ENCODE measurements at places on chromosomes 5 and 9.

GRCh38 chr9:135822374-135822755 lies 85.0 kb downstream of the CAMSAP1 start:
- DNase-seq = no peak

DNA sequence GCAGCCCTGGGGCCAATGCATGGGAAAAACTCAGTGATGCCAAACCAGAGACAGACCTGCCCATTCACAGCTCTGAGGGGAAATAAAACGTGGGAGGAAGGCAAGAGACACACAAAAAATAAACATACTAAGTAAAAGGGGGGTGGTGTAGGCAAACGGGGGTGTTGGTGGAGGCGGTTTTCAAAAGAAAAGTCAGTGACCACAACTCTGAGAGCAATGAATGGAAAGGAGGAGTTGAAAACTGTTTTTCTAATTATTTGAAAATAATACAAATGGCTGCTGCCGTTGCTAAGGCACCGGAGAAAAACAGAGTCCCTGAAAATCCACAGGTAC lies 293.5 kb downstream of the EFNA5 start:
- DNase-seq = no peak

DNA sequence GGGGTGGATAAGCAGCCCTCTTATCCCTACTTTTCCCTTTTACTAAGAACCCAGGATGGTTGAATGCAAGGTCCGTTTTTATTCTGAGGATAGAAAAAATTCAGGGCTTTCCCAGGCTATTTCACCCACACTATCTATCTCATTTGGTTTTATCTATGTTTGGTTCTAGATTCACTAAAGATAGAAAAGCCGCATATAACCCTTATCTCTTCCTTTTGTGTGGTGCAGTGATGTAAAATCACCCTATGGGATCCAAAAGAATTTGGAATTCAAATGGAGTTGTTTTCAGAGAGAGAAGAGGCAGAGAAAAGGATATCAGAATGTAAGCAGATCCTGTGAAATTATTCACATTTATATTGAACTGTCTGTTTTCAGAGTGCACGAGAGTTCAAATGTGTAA lies 236.3 kb upstream of the RFX3 start:
- DNase-seq = no peak

DNA sequence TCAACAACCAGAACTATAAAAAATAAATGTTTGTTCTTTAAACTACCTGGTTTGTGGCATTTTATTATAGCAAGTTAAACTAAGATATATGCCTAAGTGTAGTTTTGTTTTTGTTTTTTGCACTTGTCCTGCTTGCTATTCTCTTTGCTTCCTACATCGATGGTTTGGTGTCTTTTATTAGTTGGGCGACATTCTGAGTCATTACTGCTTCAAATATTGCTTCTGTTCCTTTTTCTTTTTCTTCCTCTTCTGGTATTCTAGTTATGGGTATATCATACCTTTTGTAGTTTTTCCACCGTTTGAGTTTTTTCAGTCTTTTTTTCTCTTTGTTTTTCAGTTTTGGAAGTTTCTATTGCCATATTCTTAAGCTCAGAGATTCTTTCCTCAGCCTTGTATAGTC lies 86.9 kb downstream of the MACIR start:
- DNase-seq = no peak
